ENCODE measurements at places on chromosomes 3 and 15.

DNA sequence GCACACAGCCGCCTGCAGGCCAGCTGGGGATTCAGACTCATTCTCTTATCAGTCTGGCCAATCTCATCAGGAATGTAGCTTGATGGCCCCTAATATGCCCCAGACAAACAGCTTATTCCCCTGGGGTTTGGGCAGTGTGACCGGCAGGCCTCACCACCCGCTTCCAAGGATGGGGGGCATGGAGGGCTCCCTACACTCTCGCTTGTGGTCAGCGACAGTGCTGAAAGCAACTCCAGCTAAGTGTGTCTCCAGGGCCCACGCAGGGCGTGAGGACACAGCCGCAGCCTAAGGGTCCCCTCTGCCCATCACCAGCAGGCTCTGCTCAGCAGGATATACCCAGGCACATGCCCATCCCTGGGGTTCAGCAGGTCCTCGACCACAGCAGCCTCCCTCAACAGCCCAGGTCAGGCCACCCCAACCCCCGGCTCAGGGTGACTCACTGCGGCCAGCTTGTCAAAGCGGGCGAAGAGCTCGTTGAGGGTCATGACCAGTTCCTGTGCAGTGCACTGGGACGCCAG lies 116.7 kb downstream of the ADCY5 start:
- no peak for DNase-seq

DNA sequence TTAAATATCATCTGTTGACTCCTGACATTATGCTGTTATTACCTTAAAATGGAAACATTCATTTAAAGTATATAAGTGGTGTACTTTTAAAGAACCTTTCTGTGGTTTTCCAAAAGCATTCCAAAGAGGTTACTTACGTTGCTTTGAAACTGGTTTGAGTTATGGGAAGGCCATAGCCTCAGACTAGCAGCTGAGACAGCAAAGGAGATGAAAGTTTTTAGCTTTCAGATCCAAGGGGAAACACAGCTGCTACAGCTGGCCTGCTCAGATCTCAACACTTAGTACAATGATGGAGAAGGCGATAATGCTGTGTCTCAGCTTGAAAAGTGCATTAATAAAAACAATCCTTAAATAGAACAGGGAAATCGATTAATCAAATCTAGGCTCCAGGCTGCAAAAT lies 921.1 kb downstream of the ROBO1 start:
- no peak for DNase-seq

DNA sequence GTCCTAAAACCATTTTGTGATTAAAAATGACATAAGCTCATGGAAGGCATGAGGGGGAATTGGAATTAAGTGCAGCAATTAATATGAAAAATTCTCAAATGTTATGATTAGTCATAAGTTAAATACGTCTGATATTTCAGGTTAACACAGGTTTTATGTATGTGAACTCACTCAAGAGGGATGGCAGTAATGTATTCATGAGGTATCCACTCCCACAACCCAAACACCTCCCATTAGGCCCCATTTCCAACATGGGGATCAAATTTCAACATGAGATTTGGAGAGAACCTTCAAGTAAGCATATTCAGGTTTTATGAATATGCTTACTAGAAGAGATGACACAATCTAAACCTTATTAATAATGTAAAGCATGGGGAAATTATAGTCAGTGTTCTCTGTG lies 41.6 kb upstream of the IL20RB start:
- no peak for DNase-seq

DNA sequence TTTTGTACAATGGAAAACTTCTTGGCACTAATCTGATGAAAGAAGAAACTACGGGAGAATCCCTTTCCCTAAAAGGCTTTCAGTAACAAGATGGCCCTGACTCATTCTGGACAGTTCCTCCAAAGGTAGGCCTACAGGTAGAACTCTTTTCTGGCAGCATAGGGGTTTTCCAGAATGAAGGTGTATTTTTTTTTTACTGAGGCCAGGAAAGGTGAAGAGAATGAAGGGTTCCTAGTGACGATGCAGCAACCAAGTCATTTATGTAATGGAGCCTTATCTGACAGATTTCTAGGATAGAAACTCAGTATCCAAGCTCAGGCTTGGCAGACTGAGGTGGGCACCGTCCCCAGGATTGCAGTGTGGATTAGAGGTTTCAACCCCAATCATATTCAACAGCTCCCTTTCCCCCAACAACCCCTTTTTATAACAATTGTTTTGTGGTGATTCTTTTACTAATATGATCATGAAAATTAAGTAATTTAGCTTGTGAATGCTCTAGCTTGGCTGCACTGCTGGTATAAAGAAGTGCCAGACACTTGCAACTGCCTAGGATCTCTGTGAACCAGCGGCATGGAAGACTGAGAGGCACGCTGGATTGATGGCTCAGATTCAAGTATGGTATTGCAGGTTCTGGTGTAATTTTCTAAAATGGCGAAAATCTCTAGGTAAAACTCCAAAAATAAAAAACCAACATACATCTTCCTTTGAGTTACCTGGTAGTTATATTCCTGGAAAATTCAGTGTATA lies 8.7 kb upstream of the TRIM69 start:
- no peak for DNase-seq

DNA sequence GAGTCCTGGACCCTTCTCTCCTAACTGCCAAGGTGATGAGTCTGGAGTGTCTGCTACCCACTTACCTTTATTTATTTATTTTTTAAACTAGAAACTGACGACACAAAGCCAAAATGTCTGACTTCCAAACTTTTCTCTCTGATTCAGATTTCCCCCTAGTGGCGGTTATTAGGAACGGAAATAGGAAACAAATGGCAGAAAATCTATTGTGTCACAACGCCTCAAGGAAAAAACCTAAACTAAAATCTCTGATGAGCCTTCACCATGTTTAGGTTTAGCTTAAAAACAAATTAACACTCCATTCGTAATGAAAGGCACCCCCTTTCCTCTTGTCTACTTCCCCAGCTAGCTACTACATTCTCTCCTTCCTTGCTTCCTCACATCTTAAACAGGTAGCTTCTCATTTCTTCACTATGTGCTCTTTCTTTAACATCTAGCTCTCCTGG lies 94.0 kb upstream of the MEX3B start:
- no peak for DNase-seq

All from NCI-H510A (cell line).